ENCODE measurements at places on chromosomes 12 and 14.

- DNase-seq, result no peak
Observed at GRCh38 chr12:62917926-62918325, 17.0 kb downstream of the PPM1H start.

DNA sequence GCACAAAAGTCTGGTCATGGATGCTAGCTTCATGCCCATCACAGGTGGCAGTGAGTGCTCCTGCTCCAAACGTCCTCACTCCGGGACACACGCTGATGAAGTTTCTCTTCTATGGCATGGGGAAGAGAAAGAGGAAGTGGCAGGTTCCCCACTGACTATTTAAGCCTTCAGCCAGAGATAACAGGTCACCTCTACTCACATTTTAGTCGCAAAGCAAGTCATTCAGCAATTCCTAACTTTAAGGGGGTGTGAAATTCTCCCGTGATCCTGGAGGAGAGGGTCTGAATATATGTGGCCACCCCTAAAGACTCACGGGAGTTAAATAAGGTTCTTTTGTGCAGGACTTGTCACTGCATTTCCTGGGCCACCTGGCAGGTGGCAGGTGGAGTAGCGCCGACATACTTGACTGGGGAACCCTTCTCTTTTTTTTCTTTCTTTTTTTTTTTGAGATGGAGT, 18.8 kb upstream of the RCOR1 start:
- DNase-seq, result no peak

- DNase-seq, result no peak
Observed at GRCh38 chr12:78149459-78149858, 318.8 kb downstream of the NAV3 start.

DNA sequence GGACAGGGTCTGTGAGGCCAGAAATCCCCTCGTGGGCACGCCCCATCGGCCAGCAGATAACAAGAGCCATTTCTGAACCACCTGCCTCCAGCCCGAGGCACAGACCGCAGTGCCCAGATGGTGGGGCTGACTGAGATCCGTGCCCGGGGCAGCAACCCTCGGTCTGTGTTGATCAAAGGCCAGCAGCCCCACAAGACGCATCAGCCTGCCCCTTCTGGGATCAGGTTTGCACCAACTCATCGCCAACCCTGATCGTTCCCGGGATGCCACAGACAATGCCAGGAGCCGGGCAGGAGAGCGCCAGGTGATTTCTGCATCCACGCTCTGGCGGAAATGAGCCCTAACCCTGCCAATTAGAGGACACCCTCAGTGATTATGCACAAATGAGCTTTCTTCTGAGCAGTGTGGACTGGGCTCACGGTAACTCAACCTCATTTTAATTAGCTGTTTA, 64.5 kb downstream of the TESC start:
- DNase-seq, result no peak

- DNase-seq, result no peak
Observed at GRCh38 chr12:18818579-18819268, 80.8 kb downstream of the CAPZA3 start.

- no peak for DNase-seq
Observed at GRCh38 chr14:67242168-67242420, 859 bp downstream of the PALS1 start.

- DNase-seq, result no peak
Observed at GRCh38 chr12:110775997-110776396, 33.3 kb upstream of the PPP1CC start.

DNA sequence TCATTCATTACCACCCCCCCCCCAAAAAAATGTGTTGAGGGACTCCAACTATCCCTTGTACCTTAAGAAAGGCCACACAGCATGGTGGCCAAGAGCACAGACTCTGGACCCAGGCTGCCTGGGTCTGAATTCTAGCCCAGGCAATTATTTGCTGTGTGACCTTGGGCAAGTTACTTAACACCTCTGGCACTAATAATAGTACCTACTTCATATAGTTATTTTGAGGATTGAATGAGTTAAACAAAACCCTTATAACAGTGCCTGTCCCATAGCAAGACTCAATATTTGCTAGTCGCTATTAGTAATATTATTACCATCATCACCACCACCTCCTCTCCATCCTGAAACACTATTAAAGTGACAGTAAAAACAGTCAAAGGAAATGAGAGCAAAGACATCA, 37.2 kb downstream of the NT5DC3 start:
- DNase-seq, result no peak

DNA sequence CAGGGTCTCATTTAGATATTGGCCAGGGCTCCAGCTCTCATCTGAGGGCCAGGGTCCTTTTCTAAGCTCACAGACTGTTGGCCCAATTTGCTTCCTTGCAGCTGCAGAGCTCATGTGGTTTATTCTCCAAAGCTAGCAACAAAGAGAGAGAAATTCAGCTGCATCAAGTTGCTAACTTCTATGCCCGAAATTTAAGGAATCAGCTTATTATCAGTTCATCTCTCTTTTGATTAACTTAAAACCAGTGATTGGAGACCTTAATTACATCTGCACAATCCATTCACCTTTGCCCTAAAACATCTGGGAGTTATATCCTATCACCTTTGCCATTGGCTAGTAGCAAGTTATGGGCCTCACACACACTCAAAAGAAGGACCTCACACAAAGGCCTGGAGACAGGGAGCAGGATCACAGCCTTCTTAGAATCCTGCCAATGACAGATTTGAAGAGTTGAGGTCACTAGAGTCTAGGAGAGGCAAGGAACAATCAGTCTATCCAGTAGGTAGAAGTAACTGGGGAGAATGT, 258.8 kb upstream of the GARIN6 start:
- DNase-seq, result no peak

GRCh38 chr14:67371247-67372148, 11.4 kb downstream of the EIF2S1 start:
- no peak for DNase-seq

DNA sequence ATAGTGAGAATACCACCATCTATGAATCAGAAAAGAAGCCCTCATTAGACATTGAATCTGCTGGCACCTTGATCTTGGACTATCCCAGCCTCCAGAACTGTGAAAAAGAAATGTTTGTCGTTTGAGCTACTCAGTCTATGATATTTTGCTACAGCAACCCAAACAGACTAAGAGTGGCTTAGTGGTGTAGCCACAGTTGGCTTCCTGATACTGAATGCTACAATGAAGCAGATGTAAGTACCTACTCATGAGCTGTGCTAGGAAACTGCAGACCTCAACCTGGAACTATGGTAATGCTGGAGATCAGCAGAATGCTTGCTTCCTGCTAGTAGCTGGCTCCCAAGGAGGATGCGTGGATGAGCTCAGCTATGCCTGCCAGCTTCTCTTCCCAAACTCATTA, 268.6 kb upstream of the CRY1 start:
- no peak for DNase-seq

- no peak for DNase-seq
Observed at GRCh38 chr12:95881331-95881955, 22.7 kb downstream of the SNRPF start.

- no peak for DNase-seq
Observed at GRCh38 chr14:50770586-50770985, 60.4 kb downstream of the NIN start.

- DNase-seq, result no peak
Observed at GRCh38 chr12:131500564-131500963, 210.3 kb upstream of the SFSWAP start.

DNA sequence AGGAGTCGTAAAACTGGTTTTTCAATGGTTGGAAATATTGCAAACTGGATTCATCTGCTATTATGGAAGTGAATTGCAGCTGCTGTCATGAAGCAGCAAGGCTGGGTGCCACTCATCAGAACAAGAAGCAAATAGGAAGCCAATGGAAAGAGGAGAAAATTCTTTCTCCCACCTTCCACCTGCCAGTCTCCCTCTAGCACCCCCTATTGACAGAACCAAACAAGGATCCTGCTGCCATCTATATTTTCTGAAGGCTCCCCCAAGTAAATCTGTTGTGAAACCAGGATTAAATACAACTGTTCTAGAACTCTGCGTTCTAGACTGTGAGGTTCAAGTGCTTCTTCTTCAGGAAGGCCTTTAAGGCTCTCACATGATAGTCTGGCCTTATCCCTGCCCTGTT, 286.6 kb downstream of the AACS start:
- DNase-seq, result no peak

DNA sequence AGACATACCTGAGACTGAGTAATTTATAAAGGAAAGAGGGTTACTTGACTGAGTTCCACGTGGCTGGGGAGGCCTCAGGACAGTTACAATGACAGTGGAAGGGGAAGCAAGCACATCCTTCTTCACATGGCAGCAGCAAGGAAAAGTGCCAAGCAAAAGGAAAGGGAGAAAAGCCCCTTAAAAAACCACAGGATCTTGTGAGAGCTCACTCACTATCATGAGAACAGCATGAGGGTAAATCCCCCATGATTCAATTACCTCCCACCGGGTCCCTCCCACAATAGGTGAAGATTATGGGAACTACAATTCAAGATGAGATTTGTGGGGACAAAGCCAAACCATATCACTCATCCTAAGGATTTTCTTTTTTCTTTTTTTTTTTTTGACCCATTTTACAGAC, 177.8 kb upstream of the EEA1 start:
- no peak for DNase-seq

GRCh38 chr12:14435627-14436026, 70.1 kb downstream of the ATF7IP start:
- DNase-seq, result no peak

- no peak for DNase-seq
Observed at GRCh38 chr14:68181519-68182326, 362.1 kb downstream of the RAD51B start.

DNA sequence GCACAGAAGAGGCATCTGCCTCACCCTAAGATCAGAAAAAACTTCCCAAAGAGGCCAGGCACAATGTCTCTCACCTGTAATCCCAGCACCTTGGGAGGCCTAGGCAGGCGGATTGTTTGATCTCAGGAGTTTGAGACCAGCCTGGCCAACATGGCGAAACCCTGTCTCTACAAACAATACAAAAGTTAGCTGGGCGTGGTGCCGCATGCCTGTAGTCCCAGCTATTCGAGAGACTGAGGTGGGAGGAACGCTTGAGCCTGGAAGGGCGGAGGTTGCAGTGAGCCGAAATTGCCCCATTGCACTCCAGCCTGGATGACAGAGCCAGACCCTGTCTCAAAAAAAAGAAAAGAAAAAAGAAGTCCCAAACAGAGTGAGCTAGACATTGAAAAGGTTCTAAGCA, 4.5 kb downstream of the ZBTB1 start:
- DNase-seq, result no peak

DNA sequence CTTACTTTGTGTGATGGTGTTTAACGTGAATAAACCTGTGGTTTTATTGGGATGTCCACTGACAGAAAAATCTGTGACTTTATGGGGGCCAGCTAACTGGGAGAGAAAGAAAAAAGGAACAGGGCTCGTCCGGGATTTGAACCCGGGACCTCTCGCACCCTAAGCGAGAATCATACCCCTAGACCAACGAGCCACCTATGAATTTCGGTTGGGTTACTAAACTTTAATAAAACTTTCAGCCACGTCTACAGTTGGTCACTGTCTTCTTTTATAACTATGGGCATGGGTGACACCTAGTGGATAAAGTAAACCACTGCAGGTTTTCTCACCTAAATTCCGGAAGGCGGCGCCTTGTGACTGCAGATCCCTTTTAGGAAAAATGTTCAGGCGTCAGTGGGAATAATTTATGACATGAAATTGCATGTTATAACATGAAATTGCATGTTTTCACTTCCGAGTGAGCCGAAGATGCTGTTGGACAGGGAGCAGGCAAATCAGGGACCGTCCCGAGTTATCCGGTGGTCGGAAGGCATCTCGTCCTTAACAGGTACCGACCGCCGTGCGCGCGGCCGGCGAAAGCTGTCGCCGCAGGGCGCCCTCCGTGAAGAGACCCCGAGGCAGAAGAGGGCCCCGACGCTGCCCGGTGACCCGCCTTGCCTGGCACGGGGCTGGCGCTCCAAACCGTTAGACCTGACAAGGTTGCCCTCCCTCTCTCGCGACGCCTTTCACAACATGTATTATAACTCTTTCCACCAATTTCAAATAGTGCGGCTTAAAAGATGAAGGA, 18.2 kb upstream of the RNASE12 start:
- DNase-seq, result peak; percentile 66

GRCh38 chr12:3102771-3103410, 25.7 kb downstream of the TSPAN9 start:
- no peak for DNase-seq

GRCh38 chr12:84247931-84248330, 664.7 kb downstream of the SLC6A15 start:
- DNase-seq, result no peak

- no peak for DNase-seq
Observed at GRCh38 chr14:99246536-99247097, 25.4 kb downstream of the BCL11B start.

- DNase-seq, result peak; percentile 13
Observed at GRCh38 chr12:90959538-90960139, 4.7 kb upstream of the CCER1 start.

DNA sequence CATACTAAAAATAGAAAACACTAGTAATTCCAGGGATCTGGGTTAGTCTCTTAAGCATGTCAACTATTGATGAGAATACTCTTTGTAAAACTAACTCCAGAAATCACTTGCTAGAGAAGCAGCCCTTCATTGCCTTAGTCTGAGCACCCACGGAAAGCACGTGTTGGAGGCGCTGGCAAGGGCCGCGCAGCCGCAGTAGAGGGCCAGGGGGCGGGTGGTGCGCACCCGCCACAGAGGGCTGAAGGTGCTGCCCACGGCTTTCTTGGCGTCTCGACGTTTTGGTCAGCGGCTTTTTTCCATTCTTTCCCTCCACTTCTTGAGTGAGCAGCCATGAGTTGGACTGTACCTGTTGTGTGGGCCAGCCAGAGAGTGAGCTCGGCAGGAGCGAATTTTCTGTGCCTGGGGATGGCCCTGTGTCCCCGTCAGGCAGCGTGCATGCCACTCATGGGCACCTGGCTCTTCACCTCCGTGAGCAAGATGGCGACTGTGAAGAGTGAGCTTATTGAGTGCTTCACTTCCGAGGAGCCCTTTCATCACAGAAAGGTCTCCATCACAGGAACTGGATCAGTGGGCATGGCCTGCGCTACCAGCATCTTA, 68.4 kb upstream of the PPM1H start:
- no peak for DNase-seq

DNA sequence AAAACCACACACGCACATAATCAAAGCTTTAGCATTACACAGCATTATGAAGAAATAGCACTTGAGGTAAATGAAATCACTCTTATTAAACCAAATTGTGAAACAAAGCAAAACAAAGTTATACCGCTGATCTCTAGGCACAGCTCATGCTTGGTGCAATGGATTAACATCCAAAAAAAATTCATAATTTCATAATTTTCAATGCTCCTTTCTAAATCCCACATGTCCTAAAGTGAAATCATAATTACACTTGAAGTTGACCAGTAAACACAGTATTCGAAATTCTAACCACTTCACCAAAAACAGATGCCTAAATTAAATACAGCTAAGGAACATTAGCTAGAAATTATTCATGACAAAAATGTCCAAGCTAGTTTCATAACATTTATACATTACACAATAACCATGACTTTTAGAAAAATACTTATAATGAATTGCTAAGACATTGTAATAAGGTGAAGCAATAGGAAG, 1.5 kb downstream of the MLH3 start:
- DNase-seq, result no peak

GRCh38 chr12:46386877-46387629, 14.5 kb upstream of the SLC38A2 start:
- DNase-seq, result no peak

Data from K562 (cell line).